GM04504 (cell line): ENCODE measurements at places on chromosomes 1 and 21.

- DNase-seq, result no peak
Measured at GRCh38 chr1:36383240-36383639, 2.5 kb downstream of the STK40 start.

- DNase-seq, result no peak
Measured at GRCh38 chr1:98333406-98333805, 328.1 kb upstream of the SNX7 start.

DNA sequence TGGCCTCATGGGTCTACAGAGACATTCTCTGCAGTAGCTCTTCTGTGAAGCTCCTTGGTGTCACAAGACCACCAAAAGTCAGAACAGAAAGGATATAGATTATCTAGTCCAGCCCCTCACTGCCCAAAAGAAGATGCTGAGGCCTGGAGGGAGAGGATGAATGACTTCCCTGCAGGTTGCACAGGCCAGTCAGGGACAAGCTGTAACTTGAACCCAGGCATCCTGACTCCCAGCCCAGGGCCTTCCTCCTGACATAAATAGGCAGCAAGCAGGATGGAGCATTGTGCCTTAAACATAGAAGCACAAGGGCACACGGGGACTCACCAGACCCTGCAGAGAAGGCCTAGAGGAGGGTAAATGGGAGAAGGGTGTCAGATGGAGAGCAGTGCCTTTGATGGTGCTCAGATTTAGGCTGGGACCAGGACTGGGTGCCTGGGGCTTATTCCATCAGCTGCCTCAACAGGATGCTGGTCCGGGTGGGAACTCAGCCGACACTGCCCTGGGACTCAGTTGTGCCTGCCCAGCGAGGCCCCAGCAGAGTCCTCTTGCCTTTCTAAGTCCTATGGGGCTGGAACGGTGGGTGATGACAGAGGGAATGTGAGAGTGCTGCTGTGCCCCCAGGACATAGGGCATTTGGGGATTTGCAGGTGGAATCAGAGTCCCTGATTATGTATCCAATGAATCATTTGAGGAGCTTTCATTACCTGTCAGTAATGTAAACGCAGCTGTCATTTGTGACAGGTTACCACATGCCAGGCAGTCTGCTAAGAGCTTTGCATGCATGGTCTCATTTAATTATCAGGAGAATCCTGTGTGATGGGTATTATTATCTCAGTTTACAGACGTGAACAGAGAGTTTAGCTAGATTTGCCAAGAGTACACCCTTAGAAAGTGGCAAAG lies 13.2 kb downstream of the S100A7A start:
- no peak for DNase-seq

DNA sequence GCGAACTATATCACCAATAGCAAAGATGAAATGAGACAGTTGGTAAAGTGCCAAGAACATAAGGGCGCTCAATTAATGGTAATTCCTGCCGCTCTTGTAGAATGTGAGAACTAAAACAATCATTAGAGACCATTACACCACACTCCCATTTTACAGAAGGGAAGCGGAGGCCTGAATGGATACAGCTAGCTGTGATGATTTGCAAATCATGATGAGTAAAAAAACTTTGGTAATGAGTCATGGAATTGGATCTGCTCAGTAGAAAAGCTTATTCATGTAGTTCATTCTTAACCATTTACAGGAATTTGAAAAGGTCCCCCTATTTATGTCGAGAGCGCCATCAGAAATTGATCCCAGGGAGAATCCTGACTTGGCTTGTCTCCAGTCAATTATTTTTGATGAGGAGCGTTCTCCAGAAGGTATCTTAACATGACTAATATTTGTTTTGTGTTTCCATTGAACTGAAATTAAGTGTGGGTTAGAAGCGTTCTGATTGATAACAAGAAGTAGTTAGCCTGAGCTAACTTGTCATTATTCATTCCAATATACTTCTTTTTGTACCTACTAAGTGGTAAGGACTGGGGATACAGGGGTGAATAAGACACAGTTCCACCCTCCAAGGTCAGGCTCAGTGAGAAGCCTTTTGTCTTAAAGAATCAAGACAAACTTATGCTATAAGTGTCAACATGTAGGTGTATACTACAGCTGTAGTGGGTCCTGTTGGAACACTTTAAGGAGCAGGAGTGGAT lies 812 bp downstream of the TTC4 start:
- DNase-seq, result no peak

GRCh38 chr1:53781654-53782053 lies 42.7 kb upstream of the GLIS1 start:
- peak; percentile 44 for DNase-seq

DNA sequence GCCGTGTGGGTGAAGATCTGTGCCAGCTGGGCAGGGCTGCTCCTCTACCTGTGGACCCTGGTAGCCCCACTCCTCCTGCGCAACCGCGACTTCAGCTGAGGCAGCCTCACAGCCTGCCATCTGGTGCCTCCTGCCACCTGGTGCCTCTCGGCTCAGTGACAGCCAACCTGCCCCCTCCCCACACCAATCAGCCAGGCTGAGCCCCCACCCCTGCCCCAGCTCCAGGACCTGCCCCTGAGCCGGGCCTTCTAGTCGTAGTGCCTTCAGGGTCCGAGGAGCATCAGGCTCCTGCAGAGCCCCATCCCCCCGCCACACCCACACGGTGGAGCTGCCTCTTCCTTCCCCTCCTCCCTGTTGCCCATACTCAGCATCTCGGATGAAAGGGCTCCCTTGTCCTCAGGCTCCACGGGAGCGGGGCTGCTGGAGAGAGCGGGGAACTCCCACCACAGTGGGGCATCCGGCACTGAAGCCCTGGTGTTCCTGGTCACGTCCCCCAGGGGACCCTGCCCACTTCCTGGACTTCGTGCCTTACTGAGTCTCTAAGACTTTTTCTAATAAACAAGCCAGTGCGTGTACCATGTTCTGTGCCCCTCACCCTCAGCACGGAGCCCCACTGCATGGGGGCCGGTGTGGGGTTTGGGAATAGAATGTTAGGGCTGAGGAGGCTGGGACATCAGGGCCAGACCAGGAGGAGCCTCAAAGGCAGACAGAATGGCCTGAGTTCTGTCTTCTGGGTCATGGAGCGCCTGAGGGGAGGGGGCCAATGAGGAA lies 21.3 kb downstream of the SERINC2 start:
- no peak for DNase-seq

DNA sequence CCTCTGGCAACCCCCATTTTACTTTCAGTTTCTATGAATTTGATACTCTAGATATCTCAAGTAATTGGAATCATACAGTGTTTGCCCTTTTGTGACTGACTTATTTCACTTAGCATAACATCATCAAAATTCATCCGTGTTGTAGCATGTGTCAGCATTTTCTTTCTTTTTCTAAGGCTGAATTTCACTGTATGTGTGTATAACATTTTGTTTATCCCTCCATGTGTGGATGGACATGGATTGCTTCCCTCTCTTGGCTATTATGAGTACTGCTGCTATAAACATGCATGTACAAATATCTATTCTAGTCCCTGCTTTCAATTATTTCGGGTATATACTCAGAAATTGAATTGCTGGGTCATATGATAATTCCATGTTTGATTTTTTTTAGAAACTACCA lies 97.3 kb downstream of the MAP3K21 start:
- DNase-seq, result no peak

GRCh38 chr1:99352821-99353220 lies 88.5 kb downstream of the PLPPR4 start:
- DNase-seq, result no peak

DNA sequence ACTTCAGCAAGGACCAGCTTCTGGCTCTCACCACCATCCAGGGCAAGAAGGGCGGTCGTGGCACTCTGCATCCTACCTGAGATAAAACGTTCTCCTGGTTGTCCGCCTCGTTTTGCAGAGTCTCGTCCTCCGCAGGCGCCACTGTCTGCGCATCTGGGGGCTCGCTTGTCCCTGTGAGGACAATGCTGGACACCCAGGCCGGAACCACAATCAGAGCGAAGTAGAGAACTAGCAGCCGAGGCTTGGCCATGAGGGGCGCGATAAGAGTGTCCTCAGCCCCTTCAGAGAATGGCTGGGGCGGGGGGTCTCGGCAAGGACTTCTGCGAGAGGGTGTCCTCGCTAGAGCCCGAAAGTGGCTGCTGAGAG lies 505 bp downstream of the OLFML2B start:
- no peak for DNase-seq

DNA sequence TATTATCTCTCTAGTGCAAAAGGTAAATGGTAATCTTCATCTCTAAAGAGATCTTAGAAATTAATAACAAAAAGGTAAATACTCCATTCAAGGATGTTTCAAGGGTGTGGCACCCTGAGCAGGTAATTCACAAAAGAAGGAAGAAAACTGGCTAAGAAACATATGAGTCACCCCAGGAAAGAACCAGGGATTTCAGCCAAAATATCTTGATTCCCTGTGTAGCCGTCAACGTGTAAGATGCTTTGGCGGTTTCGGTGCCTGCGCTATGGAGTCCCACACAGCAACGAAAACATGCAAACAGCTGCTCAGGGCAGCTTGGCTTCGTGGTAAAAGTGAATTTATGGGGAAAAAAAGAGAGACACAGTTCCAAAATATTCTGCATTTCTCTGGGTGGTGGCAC lies 3.7 kb downstream of the ITGB2 start:
- no peak for DNase-seq

DNA sequence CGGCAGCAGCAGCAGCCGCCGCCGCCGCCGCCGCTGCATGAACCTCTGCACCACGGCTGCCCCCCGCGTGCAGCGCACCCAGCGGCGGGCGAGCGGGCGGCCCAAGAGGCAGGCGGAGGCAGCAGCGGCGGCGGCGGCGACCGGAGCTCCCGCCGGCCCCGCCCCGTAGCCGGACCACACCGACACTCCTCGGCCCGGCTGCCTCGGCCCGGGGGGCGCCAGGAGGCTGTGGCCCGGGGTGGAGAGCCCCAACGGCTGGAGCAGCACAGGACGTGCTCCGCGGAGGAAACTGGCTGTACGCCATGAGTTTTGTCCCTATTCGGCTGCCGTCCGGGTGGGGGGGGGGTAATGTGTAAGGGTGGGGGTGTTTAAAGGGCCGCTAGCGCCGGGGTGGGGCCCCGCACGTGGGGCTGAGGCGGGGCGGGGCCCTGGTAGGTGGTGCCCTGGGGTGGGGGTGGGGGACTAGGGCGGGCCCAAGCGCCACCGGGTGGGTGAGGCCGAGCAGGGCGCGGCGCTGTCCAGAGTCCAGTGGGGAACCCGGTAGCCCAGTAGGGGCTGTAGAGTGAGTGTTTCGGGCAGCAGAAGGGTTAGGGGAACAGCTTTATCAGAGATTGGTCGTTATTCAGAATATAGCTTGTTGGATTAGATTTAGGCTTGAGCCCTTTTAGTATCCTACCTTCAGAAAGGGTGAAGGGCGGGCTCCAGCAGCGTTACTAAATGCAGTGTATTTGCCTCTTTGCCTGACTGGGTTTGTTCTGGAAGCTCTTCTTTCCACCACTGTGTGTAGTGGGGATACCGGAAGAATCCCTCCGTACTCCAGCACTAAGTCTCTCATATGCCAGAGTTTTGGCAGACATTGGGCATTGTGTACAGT lies at the start of gene FAM78B:
FAM78B (minus strand) TSS at position 304 of the 874 bp plus-strand sequence. CDS start 753 bp downstream, outside the sequence.
- peak; percentile 15 for DNase-seq

DNA sequence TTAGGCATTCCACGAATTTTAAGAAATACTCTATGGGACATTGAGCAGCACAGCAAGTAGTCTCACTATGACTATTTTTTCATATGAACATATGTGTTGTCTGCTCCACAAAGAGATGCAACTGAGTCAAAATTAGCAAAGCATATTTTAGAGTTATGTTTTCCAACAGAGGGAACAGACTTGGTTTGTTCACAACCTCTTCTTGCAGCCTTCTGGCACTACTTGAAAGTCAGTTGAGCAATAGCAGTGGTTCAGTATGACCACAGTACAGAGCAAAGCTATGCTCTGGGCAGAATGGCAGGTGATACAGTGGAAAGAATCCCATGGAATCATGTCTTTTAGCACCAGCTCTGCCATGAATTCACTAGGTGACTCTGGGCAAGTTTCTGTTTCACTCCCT lies 5.2 kb downstream of the CCN1 start:
- DNase-seq, result peak; percentile 63

DNA sequence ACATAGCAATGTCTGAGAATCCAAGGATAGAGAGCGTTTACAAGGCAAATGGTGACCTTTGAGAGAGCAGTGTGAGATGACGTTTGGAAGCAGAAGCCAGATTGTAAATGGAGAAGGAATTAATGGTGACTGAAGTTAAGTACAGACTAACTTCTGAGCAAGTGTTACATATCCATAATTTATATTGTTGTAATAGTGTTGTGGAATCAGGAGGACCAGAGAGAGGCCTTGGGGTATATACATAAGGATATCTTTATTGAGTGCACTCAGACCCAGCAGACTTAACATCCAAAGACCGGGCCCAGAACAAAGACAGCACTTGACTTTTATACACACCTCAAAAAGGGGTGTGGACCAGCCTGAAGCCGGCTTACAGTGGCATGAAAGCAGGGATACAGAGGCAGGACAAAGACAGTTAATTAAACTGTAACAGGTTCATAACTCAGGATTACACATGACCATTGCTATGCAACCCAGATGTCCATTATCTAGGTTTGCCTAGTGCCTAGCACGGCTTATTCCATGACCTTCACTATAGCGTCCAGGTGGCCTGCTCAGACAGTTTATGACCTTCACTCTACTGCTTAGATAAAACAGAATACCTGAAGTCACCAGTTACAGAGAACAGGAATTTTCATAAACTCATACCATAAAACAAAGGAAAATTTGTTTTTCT lies 2.7 kb upstream of the MGST3 start:
- DNase-seq, result no peak

- DNase-seq, result no peak
Measured at GRCh38 chr1:76511558-76512179, 355.6 kb upstream of the ST6GALNAC5 start.

- DNase-seq, result no peak
Measured at GRCh38 chr1:156356875-156357534, 12.0 kb upstream of the RHBG start.

DNA sequence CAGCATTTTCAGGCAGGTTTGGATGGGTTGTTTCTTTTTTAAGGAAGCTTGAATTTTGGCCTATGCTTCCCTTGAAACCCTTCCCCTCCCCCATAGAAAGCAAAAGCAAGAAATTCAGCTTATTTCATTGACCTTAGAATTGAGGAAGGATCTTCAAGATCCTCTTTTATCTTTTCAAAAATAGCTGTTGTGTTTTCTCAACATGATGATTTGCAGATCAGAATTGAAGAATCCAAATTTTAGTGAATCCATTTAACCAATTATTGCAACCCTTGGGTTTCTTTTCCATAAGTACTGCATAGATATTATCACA lies 73.7 kb downstream of the LRRC8C start:
- no peak for DNase-seq

DNA sequence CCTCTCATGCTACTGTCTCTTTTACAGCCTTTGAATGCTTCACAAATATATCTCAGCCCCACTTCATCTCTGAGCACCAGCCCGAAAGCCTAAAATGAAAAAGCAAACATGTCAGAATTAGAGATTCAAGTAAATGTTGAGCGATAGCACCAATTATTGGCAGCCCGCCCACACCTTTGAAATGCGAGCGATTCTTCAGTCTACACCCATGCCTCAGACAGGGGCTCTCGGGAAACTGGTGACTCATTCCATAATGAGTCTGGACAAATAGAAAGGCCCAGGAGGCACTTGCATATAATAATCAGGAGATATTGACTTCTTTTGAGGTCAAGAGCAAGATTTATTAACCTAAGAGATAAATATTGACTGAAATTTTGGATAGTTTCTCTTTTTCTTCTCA lies 487.3 kb upstream of the PTBP2 start:
- no peak for DNase-seq

- no peak for DNase-seq
Measured at GRCh38 chr1:245461681-245462080, 306.9 kb downstream of the KIF26B start.
